ENCODE measurements at places on chromosomes 1 and 21. TPM values are rescaled to one million over a fixed set of nuclear protein-coding genes. Genes with fewer than 3 reads are reported as not detected.

RAB3B gene
- polyA plus RNA-seq: 0.21 TPM

RAVER2 gene
- polyA plus RNA-seq: 4.9 TPM

SPATA45 gene
- 1.7 TPM for polyA plus RNA-seq

PDPN gene
- 4.1 TPM for polyA plus RNA-seq

PDC gene
- not detected for polyA plus RNA-seq

CNTN2 gene
- polyA plus RNA-seq: 22.8 TPM

GNG5 gene
- 44.1 TPM for polyA plus RNA-seq

LCE1F gene
- polyA plus RNA-seq: not detected

SIK1 gene
- 0.32 TPM for polyA plus RNA-seq

LYPD8 gene
- polyA plus RNA-seq: 6.6 TPM

RHOU gene
- 1.1 TPM for polyA plus RNA-seq

THEM4 gene
- polyA plus RNA-seq: 18.7 TPM

PKN2 gene
- 12.4 TPM for polyA plus RNA-seq

GSTM4 gene
- 30.7 TPM for polyA plus RNA-seq

PRELP gene
- 0.27 TPM for polyA plus RNA-seq

ARHGEF16 gene
- not detected for polyA plus RNA-seq

GNG4 gene
- 42.4 TPM for polyA plus RNA-seq

TTC34 gene
- 0.04 TPM for polyA plus RNA-seq

ATG4C gene
- polyA plus RNA-seq: 14.0 TPM

FALEC gene
- polyA plus RNA-seq: not detected

TNNT2 gene
- not detected for polyA plus RNA-seq

MYBPHL gene
- polyA plus RNA-seq: 1.1 TPM

FYB2 gene
- 0.94 TPM for polyA plus RNA-seq

PLA2G2F gene
- polyA plus RNA-seq: not detected

OR2AK2 gene
- polyA plus RNA-seq: not detected

EPS8L3 gene
- not detected for polyA plus RNA-seq

OR2T11 gene
- polyA plus RNA-seq: not detected

FLG2 gene
- not detected for polyA plus RNA-seq

SPRR1B gene
- polyA plus RNA-seq: not detected

CD2 gene
- polyA plus RNA-seq: not detected

RNF186 gene
- polyA plus RNA-seq: not detected

ESPN gene
- polyA plus RNA-seq: 10.1 TPM

SAMD13 gene
- 0.84 TPM for polyA plus RNA-seq

S100A2 gene
- not detected for polyA plus RNA-seq

SLC9C2 gene
- not detected for polyA plus RNA-seq

NIPAL3 gene
- polyA plus RNA-seq: 22.7 TPM

TAS1R1 gene
- polyA plus RNA-seq: 0.35 TPM

MFSD2A gene
- 0.73 TPM for polyA plus RNA-seq

OLFML3 gene
- 0.50 TPM for polyA plus RNA-seq

PADI2 gene
- 1.3 TPM for polyA plus RNA-seq

CD101 gene
- 4.0 TPM for polyA plus RNA-seq

ASCL5 gene
- not detected for polyA plus RNA-seq

THEM5 gene
- 0.42 TPM for polyA plus RNA-seq

SAMSN1 gene
- polyA plus RNA-seq: not detected

PIGM gene
- polyA plus RNA-seq: 10.7 TPM

UBE2U gene
- polyA plus RNA-seq: not detected

TIE1 gene
- polyA plus RNA-seq: not detected

C1orf226 gene
- 1.1 TPM for polyA plus RNA-seq

SPATA1 gene
- polyA plus RNA-seq: not detected

UHMK1 gene
- polyA plus RNA-seq: 56.4 TPM

MSH4 gene
- polyA plus RNA-seq: 0.11 TPM

FASLG gene
- not detected for polyA plus RNA-seq

PPM1J gene
- polyA plus RNA-seq: 24.7 TPM

OR2M3 gene
- not detected for polyA plus RNA-seq

PER3 gene
- polyA plus RNA-seq: 8.2 TPM

Data from Purkinje cell (primary cell).